ENCODE measurements at places on chromosomes 3 and 15.

GRCh38 chr3:166713787-166714186 is 666.3 kb downstream of the ZBBX start:
- DNase-seq, result no peak

DNA sequence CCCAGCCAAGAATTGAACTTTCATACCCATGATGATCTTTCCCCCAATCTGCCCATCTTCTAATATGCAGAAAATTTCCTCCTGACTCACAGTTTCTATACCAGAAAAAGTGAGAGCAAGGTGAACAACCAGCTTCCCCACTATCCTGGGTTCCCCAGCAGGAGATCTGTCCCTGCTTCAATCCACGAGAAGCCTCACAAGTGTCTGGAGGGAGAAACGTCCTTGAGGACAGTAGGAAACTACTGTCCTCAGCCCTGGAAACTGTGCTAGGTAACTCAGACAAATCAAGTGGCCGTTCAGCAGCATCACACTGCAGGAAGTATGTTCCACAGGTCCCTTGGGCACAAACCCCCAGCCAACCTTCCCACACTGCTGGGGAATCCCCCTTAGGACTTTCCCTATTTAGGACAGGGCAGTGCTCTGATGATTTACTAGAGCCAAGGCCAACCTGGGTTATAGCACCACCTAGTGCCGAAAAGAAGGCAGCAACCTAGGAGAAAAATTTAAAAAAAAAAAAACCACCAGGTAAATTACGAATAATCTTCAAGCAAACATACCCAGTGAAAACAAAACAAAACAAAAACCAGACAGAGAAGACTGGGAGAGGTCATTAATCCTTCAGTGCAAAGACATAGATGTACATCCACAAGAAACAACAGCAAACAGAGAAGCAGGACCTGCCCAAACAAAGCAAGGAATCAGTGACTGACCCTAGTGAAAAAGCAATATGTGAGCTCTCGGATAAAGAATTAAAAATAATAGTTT is 36.0 kb downstream of the MORC1 start:
- no peak for DNase-seq

- DNase-seq, result no peak
Observed at GRCh38 chr3:169940470-169941181, 26.0 kb upstream of the SEC62 start.

- no peak for DNase-seq
Observed at GRCh38 chr15:33756961-33757360, 211.3 kb upstream of the CHRM5 start.

Measured in cortex of kidney (tissue), 1 donor.